ENCODE measurements at places on chromosomes 16 and 17.

DNA sequence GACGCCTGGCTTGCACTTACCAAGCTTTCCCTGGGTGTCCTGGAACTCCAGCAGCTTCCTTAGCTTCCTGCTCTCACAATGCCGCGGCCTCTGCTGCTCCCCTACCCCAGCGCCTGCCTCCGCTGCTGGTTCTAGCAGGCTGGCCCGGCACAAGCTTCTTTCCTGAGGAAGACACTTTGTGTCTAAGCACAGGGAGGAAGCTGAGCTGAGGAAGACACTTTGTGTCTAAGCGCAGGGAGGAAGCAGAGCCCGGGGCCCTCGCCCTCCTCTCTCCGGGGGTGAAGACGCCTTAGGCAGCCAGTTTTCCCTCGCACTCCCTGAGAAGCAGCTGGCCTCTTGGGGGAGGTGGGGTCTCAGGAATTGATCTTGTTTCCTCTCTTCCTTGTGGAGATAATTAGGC, 64.9 kb downstream of the PLD6 start:
- no peak for DNase-seq

DNA sequence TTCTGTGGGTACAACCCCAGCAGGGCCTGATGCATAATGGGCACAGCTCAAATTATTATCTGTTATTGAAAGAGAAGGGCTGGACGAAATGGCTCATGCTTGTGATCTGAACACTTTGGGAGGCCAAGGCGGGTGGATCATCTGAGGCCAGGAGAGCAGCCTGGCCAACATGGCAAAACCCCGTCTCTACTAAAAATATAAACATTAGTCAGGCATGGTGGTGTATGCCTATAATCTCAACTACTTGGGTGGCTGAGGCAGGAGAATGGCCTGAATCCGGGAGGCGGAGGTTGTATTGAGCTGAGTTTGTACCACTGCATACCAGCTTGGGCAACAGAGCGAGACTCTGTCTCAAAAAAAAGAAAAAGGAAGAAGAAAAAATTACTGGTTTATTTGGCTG, 100.7 kb downstream of the ABCC1 start:
- no peak for DNase-seq

DNA sequence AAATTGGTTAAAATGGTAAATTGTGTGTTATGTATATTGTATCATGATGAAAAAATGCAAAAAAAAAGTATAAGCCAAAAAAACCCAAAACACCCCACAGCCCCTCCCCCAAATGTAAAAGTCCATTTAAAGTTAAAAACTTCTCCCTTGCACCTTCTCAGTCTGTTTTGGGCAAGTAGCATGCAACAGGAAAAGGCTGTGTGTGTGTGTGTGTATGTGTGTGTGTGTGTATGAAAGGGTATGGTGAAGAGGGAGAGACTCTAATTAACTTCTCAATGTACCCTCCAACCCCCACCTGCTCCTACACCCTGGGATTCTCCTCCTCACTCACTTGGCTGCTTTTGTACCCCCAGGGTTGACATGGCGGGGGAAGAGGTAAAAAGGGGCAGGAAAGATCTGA, 9.2 kb upstream of the GGT6 start:
- DNase-seq, result no peak

DNA sequence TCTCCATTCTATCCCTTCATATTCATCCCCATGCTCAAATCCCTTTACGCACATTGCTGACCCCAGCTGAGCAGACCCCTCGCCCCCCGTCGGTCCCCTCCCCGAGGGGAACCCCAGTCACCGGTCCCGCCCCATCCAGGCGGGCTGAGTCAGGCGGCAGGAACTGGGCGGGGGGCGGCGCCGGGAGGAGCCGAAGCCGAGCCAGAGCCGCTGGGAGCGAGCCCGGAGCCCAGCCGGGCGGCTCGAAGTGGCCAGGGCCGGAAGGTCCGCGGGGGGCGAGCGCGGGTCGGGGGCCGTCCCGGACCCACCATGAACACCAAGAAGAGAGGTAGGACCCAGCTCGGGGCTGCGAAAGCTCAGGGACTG, 8.6 kb downstream of the RIPOR1 start:
- DNase-seq, result peak; percentile 90

GRCh38 chr17:17098551-17099179, 56.4 kb downstream of the MPRIP start:
- DNase-seq, result no peak

DNA sequence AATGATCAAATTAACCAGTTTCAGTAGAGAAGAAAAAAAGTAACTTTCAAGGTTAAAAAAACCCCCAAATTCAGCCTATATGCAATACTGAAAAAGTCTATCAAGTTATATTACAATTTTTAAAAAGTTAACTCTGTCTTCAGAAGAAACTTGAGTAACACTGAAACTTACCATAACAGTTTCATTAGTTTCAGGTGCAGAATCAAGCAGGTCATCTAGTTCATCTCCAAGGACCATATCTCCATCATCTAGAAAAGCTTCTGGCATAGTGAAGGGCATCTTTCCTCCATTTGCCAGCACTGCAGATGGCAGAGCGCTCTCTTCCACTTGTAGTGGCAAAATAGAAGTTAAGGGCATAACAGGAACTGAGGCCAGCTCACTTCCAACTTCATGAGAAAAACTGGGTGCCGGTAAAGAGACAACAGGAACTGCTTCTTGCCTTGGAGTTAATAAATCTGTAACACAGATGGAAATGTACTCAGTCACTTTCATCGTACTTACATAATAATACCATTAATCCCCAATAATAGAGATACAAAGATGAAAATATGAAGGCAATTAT, 22.9 kb downstream of the ZC3H7A start:
- no peak for DNase-seq

DNA sequence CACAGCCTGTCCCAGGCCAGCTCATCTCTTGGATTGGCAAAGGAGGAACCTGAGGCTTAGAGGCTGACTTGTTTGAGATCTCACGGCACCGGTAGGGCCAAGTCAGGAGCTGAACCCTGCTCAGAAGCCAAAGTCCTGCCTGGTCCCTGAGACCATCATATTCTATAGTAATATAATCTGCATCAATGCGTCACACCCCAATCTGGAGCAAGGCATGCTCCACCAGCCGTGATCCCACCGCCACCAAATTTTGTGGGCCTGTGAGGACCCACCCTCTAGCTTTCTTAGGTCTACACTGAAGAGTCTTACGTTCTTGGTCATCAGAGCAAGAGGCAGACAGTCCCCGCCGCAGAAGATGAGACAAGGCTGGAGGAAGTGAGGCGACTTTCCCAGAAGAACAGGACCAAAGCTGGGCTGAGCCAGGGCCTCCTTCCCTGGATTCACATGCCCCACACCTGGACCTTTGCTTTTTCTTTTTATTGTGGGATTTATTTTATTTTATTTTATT, 2.7 kb downstream of the SULT1A1 start:
- DNase-seq, result no peak

- DNase-seq, result no peak
Observed at GRCh38 chr16:59320657-59321056, 586.5 kb upstream of the GOT2 start.

DNA sequence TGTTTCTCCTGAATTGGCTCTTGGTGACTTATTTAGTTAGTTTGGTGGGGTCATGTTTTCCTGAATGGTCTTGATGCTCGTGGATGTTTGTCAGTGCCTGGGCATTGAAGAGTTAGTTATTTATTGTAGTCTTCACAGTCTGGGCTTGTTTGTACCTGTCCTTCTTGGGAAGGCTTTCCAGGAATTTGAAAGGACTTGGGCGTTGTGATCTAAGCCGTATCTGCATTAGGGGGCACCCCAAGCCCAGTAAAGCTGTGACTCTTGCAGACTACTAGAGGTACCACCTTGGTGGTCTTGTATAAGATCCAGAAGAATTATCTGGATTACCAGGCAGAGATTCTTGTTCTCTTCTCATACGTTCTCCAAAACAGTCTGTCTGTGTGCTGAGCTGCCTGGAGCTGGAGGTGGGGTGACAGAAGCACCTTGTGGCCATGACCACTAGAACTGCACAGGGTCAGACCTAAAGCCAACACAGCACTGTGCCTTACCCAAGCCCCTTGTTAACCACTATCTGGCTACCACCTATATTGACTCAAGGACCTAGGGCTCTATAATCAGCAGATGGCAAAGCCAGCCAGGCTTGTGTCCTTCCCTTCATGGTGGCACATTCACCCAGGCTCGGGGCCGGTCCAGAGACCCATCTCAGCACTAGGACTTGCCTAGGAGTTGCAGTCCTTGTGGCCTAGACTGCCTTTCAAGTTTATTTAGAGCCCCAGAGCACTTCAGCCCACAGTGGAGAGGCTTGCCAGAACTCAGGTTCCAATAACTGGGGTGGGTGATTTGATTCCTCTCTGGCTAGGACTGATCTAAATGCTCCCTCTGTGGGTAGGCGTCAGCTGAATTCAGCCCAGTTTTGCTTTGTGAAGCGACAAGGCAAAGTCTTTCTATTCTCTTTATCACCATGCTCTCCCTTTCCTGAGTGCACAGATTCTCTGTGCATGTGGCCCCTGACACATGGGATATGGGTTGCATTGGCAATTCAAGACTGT, 11.0 kb downstream of the RNF135 start:
- DNase-seq, result no peak

GRCh38 chr17:69607162-69607834, 192.8 kb downstream of the MAP2K6 start:
- DNase-seq, result peak; percentile 60

DNA sequence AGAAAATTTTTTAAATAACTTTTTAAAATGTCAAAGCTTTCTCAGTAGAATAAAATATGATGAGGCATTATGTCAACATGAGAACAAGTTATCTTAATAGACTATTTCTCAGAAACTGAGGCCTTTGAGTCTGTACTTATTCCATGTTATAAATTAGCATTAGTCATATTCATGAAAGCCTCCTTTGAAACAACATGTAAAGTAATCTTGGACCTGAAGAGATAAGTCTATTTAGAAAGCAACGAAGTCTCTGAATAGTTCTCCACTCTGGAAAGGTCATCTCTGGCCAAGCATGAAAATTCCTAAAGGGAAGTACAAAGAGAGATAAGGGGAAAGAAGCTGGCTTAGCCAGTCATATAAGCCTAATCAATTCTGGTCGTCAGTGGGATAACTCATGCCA, 150.8 kb downstream of the CYB561 start:
- DNase-seq, result no peak

DNA sequence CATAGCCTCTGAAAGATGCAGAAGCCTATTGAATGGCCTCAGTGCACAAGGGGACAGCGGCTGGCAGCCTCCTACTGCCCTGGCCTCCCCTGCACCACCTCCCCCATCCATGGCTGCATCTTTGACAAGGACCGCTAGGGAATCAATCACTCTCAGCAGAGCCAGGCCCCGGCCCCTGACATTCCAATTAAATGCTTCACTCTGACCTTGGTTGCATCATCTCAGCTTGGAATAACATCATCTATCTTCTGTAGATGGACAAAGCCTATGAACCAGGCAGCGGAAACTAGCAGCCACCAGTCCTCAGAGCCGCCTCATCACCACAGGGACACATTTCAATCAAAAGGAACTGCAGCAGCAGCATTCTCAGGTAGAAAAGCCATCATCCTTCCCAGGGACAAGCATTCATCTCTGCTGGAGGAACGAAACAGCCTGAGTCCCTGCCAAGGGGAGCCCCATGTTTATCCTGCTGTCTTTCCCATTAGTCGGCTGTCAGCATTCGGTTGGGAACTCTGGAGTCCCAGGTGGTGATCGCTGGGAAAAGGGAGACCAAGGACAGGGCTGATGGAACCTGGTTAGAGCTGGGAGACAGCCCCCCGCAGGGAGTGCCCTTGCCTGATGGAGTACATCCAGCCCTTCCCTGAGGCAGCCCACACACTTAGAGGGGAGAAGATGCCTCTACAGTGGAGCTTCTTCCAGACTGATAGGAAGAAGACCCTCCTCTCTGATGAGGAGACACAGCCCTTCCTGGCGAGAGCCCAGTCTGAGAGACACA, 11.5 kb upstream of the TMEM132E start:
- no peak for DNase-seq

GRCh38 chr16:28891964-28892890, 13.9 kb downstream of the ATP2A1 start:
- no peak for DNase-seq

DNA sequence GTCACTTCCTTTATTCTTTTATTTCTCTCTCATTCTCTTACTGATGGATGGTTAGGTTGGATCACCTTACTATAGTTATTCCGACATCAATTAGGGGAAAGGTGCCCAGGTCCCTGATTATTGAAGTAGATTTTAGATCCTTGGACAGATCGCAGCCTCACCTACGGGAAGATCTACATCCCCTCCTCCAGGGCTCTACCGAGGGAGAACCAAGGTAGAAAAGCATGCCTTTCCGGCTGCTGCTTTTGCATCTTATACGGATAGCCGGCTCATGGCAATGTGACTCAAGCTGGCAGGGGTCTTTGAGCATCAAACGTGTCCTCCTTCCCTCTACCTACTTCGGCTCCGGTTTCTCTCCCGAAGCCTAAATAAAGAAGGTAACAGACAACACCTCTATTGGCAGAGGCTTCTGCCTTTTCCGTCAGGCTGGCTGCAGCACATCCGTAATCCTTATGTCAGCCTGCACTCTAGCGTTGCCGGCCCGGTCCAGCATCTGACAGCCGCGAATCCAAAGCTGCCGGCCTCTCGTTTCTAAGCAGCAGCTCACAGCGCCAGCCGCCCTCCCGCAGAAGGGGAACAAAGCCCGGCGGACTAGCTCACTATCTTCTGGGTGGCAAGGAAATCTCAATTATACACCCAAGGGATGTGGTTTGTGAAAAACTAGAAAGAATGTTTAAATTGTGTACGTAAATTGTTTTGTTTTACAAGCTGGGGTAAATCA, 46.9 kb downstream of the IRX6 start:
- peak; percentile 74 for DNase-seq

DNA sequence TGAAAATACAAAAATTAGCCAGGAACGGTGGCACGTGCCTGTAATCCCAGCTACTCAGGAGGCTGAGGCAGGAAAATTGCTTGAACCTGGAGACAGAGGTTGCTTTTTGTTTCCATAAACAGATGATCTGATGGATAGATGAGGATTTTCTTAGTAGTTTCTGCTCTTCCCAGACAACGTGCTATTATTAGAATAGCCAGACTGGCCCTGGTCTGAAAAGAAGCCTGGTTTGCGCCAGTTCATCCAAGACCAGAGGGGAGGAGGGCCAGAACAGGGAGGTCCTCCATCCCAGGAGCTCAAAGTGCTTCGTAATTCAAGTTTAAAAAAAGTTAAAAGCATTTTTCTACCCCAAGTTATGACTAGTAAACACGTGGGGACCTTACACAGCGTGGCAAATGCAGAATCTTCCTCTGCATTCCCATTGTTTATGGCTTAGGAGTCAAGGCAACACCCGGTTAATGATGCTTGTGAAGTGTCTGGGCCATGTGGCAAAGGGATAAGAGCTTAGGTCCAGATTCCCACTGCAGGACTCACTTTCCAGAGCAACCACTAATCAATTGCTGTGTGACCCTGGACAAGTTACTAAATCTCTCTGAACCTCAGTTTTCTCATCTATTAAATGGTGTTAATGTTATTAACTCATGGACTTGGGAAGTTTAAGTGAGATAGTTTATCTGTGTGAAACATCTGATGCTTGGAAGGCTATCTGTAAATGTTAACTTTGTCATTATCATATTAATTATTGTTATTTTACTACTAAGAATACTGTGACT, 205.4 kb downstream of the CCDC182 start:
- no peak for DNase-seq

DNA sequence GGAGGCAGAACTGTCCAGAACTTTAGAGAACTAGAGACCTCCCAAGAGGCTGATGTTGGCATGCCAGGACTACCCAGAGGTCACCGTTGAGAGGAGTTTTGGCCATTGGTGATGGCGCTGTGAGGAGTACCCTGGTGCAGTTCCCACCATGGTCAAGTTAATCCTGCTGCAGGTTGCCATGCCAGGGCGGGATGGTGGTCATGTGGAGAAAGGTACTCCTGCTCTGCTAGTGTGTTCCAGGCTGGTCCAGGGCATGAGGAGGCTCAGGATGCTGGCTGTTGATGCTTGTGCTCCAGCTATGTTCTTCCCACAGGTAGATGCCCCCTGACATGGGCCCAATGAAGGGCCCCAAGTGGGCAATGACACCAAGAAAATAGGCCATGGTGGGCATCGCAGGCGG, 4.1 kb upstream of the PHF12 start:
- DNase-seq, result no peak
